ENCODE measurements at places on chromosomes 6 and 20.

- no peak for DNase-seq
These were observed 59.0 kb downstream of the PRDM1 start for GRCh38 chr6:106145144-106145543.

GRCh38 chr20:4180356-4180755 is 165.0 kb upstream of the RNF24 start:
- no peak for DNase-seq

DNA sequence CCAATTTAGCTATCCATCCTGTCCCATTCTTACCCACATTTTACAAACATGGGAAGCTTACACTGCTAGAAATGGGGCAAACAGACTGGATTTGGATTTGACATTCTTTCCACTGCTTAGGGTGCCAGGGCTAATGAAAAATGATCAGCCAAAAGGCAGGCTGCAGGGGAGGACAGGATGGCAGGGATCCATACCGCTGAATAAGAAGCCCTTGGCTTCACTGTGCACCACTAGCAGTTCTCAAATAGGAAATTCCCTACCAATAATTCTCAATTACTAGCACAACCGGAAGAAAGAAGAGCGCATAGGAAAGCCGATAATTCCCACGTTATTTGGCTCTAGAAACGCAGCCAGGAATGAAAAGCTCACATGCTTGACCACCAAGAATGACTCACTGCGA is 73.1 kb downstream of the NDUFAF5 start:
- DNase-seq: no peak

GRCh38 chr6:37131104-37131959 is 38.6 kb upstream of the PIM1 start:
- DNase-seq: peak; percentile 78

DNA sequence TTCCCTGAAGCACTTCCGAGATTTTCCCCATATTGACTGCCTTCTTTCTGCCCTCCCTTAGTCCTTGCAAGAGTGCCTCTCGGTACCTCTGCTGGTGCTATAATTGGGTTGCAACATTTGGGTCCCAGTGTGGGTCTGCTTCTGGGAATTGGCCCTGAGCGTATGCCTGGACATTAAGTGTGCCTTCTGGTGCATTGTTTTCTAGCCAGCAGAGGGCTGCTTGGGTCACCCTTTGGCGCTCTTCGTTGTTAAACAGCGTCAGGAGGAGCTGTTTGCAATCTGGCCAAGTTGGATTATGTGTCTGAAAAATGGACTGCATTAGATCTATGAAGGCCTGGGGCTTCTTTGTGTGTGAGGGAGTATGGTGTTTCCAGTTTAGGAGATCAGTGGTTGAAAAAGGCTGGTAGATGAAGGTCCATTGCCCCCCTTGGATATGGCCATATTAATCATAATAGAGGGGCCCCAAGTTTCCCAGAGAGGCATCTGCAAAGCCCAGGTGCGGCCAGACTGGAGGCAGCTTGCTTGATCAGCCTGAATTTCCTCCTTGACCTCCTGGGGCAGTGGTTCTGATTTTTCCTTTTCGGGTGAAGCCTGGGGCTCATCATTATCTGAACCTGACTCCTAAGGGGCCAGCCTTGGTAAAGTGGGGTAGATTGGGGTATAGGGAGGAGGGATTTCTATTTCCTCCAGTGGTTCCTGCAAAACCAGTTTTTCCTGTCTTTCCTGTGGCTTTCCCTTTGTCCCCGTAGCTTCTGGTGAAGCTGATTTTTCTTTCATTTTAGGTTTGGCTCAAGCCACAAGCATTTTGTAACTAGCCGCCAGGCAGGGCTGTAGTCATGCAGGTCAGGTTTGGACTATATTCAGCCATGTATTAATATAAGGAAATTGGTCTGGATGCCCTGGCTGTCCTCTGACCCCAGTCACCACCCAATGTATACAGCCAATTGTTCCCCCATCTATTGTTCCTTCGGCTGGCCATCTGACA is 85.4 kb upstream of the GPR6 start:
- no peak for DNase-seq

GRCh38 chr6:108635505-108636226 is 74.9 kb downstream of the FOXO3 start:
- DNase-seq: no peak

- DNase-seq: no peak
These were observed 284.4 kb upstream of the RNF217 start for GRCh38 chr6:124677874-124678273.

- no peak for DNase-seq
These were observed 75.5 kb downstream of the GPR6 start for GRCh38 chr6:110053395-110054240.

DNA sequence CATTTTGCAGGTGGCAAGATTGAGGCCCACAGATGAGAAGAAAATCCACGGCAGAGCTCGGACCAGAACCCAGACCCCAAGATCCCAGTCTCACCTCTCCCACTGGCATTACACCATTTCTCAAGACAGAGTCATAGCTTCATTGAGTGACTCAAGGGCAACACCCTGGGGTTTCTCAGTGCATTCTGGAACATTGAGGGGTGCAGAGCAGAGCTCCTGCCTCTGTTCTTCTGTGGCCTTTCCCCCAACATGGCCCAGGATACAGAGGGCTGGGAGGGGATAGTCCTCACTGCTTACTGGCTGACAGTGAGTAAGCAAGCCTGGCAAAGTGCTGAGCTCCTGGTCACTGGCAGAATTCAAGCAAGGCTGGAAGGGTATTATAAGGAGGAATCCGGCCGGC is 74.0 kb downstream of the MDGA1 start:
- DNase-seq: no peak

GRCh38 chr6:25746968-25747367 is 7.6 kb upstream of the SLC17A4 start:
- no peak for DNase-seq

GRCh38 chr20:38076548-38076947 is 43.0 kb downstream of the RPRD1B start:
- DNase-seq: no peak

- no peak for DNase-seq
These were observed 404.9 kb upstream of the SOX4 start for GRCh38 chr6:21188505-21189223.

GRCh38 chr6:114068116-114068515 is 97.2 kb upstream of the HDAC2 start:
- no peak for DNase-seq

DNA sequence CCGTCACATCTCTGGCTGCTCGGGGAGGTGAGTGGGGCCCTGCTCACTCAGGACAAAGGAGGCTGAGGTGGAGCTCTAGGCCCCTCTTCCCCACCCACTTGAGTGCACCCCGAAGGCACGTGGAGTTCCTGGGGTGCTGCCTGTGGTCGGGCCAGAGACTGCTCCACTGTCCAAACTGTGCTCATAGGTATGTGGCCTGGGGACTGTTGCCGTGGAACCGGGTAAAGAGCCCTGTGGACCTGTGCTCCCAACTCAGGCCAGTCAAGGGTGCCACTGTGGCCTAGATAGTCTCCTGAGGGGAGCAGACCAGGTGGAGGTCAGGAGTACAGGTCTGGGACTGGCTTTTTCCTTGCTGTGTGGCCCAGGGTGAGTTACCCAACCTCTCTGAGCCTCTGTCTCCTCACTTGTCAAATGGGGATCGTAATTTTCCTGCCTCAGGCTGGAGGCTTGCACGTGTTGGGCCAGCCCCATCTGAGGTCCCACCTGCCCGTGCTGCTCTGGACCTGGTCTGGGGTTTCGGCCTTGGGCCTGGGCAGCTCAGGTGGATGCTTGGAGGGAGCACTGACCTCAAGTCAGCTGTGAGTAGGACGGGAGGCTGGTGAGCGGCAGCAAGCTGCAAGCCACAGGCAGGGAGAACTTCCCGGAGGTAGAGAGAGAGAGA is 12.4 kb upstream of the NPBWR2 start:
- no peak for DNase-seq

GRCh38 chr6:73664701-73665100 is 10.9 kb upstream of the SLC17A5 start:
- DNase-seq: no peak

DNA sequence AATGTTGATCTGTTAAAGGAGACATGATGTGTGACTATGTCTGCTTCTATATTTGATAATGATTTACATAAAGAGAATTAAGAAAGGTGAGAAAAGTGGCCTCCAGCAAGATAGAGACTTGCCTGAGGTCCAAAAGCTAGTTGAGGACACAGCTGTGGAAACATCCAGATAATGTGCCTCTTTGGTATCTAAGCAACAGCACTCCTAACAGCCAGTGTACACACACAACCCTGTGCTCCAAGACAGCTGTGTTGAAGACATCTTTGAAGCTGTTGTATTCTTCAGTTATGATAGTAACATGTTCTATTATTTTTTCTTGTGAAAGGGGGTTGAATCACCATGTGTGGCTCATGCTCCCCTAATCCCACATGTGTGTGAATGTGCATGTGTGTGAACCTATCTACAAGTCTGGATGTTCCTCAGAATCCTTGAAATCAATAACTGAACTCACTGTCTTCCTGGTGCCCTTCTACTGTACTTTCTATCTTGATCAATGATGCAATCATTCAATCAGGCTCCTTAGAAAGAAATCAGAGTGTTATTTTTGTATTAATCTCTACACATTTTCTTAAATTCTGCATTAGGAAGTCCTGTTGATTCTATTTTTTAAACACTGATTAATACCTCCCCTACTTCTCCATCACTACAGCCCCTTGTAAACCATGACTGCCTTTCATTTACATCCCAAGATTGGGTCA is 116.7 kb upstream of the SSTR4 start:
- DNase-seq: no peak

GRCh38 chr6:3750317-3751076 is 1.0 kb downstream of the PXDC1 start:
- DNase-seq: peak; percentile 92

GRCh38 chr20:25468126-25469075 is 60.9 kb downstream of the GINS1 start:
- DNase-seq: peak; percentile 46

GRCh38 chr6:84665401-84665800 is 99.0 kb downstream of the TBX18 start:
- no peak for DNase-seq

DNA sequence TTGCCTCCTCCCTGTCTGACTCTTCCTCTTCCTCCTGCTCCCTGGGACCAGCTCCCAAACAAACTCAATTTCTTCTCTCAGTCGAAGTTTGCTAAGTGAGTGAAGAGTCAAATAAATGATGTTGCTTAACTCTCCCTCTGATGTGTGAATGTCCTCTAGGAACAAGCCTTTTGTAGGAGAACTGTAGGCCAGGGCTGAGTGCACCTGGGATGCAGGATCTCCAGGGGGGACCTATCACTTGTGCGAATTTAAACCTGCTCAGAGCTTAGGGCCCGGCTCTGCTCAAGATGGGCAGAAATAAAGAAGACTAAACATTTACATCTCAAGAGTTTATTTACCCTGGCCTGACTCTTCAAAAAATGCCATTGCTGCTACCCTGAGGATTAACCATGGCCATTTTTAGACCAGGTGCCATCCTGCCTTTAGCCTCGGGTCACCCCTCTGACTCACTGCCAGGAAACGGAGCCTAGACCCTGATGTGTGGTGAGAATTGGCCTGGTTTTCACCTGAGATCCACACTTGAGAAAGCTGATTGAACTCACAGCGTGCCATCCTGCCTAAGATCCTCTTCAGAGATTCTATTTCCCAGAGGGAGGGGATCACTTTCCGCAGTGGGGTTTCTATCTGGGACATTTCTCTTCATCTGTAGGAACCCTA is 63.6 kb upstream of the CD93 start:
- DNase-seq: no peak

DNA sequence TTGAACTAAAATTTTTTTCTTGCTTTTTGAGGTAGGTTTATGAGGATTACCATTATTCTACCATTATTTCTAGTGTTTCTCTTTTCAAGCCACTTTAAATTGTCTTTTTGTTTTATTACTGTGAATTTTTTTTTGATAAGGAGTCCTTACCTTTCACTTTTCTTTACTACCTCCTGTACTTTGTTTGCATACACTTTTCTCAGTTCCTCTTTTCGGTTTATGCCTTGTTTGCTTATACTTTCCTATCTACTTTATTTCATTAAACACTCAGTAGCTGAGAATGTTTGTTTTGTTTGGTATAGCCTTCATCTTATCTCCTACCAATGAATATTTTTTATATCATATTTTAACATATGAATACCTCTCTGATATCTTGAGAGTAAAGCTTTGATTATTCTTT is 147.9 kb downstream of the TFAP2B start:
- DNase-seq: no peak

All from Right ventricle myocardium inferior (tissue), 1 donor.